ENCODE measurements at places on chromosomes 3 and 15.

DNA sequence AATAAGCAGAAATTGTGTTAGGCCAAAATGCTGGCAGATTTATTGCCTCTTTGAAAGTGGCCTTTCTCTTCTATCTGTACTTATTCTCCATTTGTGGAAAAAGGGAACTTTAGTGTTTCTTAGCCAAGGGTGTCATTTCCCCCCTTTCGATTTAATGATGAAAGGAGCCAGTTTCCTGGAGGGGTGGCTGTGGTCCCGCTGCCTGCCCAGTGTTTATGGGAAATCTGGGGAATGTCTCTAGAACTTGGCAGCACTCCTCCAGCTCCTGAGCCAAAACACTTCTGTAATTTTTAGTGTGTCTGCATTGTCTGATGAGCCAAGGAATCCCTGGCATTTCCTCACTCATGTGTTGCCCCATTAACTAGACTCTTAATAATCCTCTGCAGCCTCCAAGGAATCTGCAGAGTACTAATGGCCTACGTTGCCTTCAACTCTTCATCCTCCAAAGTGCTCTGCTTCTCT, 448.8 kb downstream of the GRM7 start:
- peak; percentile 75 for DNase-seq

GRCh38 chr3:57126244-57126643, 38.9 kb downstream of the IL17RD start:
- DNase-seq: no peak

DNA sequence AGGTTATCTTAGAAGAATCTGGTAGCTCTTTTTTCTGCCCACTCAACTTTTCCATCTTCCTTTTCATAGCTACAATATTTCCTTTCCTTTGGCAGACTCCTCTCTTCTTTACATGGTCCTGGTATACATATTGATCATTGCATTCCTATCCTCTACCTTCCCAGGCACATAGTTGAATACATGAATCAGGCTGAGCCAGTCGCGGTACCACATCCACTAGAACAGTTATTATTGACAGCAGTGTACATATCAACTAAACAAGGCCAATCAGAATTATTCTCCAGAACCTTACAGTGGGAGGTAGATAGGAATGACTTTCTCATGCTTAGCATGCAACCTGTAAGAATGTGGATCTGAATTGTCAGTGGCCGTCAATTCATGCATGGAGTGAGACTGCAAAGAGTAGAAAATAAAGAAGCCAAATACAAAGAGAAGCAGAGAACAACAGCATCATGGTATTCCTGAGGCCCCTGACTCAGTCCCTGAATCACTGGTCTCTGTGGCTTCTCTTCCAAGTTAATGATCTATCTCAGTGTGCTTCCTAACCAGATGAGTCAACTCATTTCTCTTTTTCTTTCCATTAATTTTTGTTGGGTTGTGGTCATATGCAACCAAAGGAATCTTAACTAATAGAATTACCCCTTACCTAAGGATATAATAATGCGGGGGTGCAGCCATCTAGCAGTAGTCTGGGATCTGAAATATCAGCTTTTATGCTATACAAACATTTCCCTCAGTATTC, 60.9 kb upstream of the DCBLD2 start:
- DNase-seq: no peak

GRCh38 chr3:114760679-114761078, 386.4 kb downstream of the ZBTB20 start:
- no peak for DNase-seq

DNA sequence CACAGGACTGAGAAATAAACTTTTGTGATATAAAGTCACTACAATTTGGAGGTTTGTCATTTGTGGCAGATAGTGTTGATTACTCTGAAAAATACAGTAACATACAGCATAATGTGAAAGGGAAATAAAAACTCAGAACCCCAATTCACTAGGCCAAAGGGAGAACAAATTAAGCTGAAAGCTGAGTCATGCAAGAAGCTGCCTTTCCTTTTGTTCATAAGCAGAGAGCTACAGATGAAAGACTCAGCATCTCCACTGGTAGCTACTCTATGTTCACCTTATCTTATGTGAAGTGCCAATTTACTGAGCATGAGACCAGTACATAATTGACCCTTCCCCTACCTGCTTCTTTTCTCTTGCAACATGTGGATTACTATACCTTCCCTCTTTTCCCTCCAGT, 19.3 kb upstream of the SLTM start:
- DNase-seq: no peak

GRCh38 chr15:38068626-38069391, 134.4 kb downstream of the TMCO5A start:
- peak; percentile 65 for DNase-seq

- DNase-seq: no peak
These were observed 82.6 kb downstream of the PDZRN3 start for GRCh38 chr3:73542136-73542535.

DNA sequence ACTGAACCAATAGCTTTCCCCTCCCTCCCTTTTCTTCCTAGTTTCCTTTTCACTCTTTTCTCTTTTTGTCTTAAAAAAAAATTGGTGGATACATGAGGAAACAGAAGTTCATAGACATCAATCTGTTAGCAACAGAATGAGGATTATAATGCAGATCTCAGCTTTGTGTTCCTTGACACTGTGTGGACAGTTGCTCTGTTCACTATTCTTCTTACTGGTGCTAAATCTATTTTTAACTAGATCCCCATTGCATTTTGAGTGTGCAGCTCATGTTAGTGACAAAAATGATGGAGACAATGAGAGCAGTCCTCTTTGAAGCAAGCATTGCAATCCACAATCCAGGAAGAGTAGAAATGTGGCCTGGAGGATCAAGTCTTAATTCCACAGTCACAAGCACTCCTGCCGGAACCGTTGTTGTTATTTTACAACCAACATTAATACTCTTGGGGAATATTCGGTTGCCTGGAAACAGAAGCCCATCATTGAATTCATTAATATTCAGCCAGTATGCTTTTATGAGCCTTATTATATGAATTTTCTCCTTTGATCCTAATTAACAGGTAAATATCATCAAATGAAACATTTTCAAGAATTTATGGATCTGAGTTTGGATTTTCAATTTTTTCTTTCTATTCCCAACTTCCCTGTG, 1016.8 kb downstream of the NTRK3 start:
- DNase-seq: no peak

DNA sequence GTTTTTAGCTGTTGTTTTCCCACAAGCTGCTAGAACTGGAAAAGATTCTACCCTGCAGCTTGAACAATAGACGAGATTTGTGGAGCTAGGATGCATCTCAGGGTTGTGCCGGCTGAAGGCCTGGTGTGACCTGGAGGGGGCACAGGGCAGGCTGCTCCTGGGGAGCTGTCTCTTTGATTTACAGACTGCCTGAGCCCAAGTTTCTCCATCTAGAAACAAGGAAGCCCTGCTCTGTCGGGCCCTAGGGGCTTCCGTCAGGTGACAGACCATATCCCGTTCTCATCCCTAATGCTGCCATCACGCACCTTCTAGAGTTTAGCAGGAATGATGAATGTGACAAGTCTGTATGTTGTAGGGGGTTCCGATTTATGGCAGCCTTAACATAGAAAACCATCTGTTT, 7.9 kb upstream of the CPNE9 start:
- no peak for DNase-seq

- no peak for DNase-seq
These were observed 82.4 kb upstream of the DLG1 start for GRCh38 chr3:197380786-197381185.

- DNase-seq: no peak
These were observed 21.4 kb upstream of the SRP14 start for GRCh38 chr15:40060236-40060961.

GRCh38 chr3:134928819-134929218, 133.8 kb downstream of the EPHB1 start:
- no peak for DNase-seq

GRCh38 chr15:67216859-67217258, 37.6 kb downstream of the AAGAB start:
- DNase-seq: no peak

- no peak for DNase-seq
These were observed 90.4 kb downstream of the BDH1 start for GRCh38 chr3:197465197-197465995.

Measured in left forelimb (tissue), 1 donor.